IMR-90 (cell line): ENCODE measurements at places on chromosomes 4 and X. TPM values are rescaled to one million over a fixed set of nuclear protein-coding genes. Genes with fewer than 3 reads are reported as not detected.

- peak; percentile 43 for DNase-seq
Observed at GRCh38 chr4:126838941-126839679, 793.6 kb upstream of the INTU start.

DNA sequence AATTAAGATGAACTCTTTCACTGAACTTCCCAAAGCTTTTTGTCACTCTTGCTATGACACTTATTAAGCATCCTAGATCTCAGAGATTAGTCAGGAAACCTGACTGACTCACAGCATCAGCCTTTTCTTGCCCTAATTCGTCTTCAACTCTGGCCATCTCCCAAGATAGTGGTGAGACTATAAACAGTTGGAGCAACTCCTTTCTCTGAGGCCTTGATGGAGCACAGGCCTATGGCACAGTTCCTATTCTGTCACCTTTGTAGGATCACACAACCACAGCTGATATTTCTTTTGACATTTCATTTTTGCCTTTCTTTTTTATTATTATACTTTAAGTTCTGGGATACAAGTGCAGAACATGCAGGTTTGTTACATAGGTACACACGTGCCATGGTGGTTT is 217.6 kb downstream of the PRR32 start:
- DNase-seq: no peak

GRCh38 chr4:140968371-140968770 is 164.9 kb downstream of the RNF150 start:
- DNase-seq: no peak

The GCNA gene
- 0.75 and 1.3 TPM in 2 replicates for polyA plus RNA-seq

The NKX6-1 gene
- 0.17 and 0.24 TPM in 2 replicates for polyA plus RNA-seq
